ENCODE measurements at places on chromosomes 7 and 10.

GRCh38 chr10:36602374-36602773 lies 523.0 kb upstream of the ANKRD30A start:
- DNase-seq = no peak

DNA sequence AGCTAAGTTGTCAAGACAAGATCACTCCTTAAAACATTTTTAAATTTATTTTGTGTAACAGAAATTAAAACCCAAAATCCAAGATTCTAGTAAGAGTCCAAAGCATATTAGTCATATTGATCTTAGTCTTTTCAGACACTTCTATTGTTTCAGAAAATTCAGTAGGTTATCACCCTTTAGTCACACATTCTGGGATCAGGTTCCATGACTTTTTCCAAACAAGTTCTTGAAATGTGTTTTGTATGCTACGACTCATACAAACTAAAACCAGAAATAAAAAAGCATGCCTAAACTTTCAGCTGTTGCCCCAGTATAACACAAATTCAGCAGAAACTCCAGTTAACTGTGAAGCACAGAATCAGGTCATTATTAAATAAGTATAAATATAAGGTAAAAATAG lies 10.7 kb downstream of the SEMA3D start:
- no peak for DNase-seq

- DNase-seq = no peak
Observed at GRCh38 chr10:117596706-117597105, 54.2 kb downstream of the EMX2 start.

- no peak for DNase-seq
Observed at GRCh38 chr10:22640359-22640758, 74.0 kb downstream of the PIP4K2A start.

GRCh38 chr10:32207544-32207943 lies 139.4 kb downstream of the EPC1 start:
- DNase-seq = peak; percentile 18

GRCh38 chr7:82172017-82172416 lies 271.6 kb downstream of the CACNA2D1 start:
- DNase-seq = no peak

DNA sequence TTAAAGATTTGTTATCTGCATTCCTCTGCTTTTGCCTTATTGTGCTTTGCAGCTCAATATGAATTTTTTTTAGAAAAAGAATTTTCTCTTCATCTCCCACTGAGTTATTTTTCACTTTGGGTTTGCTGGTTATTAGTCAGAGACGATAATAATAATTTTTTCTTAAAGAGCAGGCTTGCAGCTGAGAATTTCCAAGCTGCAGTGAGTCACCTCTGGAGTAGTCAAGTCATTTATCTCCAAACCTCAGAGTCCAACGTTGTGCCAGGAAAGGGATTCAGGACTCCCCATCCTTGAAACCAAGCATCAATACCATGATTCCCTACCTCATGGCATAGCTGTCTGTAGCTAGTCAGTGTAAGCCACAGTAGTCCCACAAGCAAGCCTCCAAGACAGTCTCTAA lies 15.2 kb upstream of the EGR2 start:
- no peak for DNase-seq

DNA sequence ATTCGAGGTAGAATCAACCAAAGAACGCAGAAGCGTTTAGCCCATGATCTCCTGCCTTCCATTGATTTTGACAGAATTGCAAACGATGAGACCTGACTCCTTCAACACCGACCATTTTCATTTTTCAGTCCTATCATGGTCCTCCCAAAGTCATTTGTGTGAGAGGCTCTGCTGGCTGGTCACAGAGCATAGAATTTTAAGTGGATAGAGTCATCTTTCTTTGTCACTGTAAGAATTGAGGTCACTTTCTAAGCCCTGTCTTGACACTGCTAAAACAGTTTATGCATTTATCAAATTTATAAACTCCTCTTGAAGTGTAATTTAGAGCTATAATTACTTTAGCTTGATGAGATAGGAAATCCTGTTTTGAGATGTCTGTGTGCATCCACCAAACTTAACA lies 72.0 kb downstream of the UBE3C start:
- no peak for DNase-seq

- DNase-seq = no peak
Observed at GRCh38 chr7:18597754-18598153, 102.2 kb downstream of the HDAC9 start.

- no peak for DNase-seq
Observed at GRCh38 chr7:96430356-96430755, 108.5 kb upstream of the SLC25A13 start.

DNA sequence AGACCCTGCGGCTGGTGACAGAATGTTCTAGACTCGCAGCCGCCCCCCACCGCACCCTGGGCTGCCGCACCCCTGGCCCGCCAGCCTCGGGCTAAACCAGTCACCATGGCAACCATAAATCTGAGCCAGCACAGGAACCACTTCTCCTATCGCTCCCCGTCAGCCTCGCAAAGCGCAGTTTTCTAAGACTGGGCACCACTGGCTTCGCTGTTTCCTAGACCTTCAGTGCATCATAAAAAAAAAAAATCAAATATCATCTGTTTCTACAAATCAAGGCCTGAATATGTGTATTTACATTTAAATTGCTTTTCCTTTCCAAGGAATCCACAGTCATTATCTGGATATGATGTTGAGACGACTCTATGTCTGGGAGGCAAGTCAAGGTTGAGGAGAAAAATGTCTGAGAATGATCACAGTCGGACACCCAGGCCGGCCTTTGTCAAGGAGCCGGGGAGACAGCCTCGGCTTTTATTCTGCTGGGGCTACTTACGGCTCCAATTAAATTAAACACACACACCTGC lies 99.9 kb downstream of the PTPRN2 start:
- DNase-seq = no peak

- no peak for DNase-seq
Observed at GRCh38 chr10:79382491-79382941, 35.2 kb downstream of the PPIF start.

DNA sequence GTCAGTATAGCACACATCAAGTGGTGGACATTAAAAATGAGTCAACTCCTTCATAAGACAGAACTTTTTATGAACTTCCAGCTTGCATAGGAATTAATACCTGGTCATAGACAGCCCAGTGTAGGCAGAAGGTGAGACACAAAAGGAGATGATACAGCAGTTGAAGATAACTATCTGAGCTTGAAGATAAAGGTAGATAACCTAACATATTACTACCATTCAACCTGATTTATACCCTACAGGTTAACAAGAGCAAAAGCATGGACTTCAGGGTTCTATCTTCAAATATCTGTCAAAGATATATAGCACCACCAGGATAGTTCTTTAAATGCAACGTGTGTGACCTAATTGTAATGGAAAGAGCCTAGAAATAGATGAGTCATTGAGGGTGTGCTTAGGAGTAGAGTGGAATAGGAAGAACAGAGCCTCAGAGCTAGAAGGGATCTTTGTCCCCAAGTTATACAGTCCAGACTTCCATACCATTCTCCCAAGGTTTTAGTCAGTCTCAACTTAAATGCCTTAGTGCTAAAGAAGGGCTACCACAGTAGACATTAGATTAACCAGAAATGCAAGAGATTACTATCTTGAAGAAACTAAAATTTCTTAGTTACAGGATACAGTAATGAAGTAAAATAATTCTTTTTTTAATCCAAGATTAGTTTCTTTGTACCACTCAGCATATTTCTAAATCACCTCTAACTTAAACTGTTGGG lies 9.2 kb downstream of the ZNF800 start:
- DNase-seq = no peak

DNA sequence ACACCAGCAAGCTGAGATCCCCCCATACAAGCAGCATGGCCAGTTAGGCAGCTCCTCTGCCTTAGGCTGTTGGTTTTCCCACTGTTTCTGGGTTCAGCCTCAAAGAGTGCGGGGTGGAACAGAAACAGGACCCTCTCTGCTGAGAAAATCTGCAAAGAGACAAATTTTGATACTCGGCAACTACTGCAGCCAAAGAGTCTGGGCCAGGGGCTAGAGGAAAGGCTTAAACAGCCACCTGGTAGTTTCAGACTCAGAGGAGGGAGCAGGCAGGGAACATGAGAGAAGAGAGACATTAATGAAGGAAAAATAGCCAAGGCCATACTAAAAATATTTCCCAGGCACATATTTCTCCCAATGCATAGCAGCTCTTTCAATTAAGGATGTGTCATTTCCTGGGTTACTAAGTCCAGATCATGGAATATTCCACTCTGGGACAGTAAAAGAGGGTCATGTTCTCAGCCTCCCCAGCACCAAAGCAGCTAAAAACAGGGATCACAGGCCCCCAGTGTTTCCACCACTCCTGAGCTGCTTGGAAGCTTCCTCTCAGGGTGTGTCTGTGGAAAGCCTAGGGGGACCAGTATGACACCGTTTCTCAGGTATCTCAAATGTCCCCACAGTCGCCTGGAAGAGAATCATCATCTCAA lies 29.8 kb downstream of the PDLIM1 start:
- no peak for DNase-seq

DNA sequence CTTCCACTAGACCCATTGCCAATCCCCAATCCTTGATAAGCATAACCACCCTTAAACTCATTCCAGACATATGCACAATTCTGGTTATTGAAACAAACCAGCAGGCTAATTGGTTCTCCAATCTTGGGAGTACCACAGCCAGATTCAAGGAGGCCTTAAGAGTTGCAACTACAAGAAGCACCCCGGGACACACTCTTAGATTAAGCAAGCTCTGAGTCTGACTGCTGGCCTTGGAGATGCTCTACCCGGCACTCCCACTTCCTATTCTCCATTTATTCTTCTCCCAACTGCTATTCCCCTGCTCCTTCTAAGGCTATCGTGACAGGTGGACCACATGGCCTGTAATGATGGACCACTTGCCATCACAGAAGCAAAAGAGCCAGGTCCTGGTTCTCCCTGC lies 40.3 kb downstream of the CYTH3 start:
- no peak for DNase-seq
